ENCODE measurements at places on chromosomes 12 and 14.
A peak's percentile ranks its signal among the peaks of the same experiment; 100 is the strongest.

GRCh38 chr12:131103669-131104462 is 150.2 kb downstream of the ADGRD1 start:
- no peak for DNase-seq

- DNase-seq: no peak
Observed at GRCh38 chr14:58301416-58301815, 3.1 kb downstream of the ARID4A start.

- DNase-seq: peak; percentile 21
Observed at GRCh38 chr12:101209319-101210302, at the start of gene SLC5A8. TSS of gene SLC5A8 (minus strand) at chr12:101210238. CDS start at chr12:101209848, 390 bp downstream.

DNA sequence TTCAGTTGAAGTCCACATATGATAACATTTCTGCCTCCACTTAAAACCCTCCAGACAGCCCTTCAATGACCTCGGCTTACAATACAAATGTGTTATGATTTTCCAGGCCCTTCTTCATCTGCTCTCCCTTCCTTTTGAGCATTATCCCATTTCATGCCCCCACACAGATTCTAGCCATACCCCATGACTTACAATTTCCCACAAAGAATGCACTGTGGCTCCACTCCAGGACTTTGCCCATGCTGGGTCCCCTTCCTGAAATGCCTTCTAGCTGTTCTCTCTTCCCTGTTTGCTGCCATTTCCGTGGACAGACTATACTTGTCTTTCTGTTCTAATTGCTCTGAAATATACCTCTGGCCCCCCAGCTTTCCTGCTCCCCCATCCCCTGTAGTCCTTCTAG is 963.2 kb downstream of the DIO2 start:
- no peak for DNase-seq

DNA sequence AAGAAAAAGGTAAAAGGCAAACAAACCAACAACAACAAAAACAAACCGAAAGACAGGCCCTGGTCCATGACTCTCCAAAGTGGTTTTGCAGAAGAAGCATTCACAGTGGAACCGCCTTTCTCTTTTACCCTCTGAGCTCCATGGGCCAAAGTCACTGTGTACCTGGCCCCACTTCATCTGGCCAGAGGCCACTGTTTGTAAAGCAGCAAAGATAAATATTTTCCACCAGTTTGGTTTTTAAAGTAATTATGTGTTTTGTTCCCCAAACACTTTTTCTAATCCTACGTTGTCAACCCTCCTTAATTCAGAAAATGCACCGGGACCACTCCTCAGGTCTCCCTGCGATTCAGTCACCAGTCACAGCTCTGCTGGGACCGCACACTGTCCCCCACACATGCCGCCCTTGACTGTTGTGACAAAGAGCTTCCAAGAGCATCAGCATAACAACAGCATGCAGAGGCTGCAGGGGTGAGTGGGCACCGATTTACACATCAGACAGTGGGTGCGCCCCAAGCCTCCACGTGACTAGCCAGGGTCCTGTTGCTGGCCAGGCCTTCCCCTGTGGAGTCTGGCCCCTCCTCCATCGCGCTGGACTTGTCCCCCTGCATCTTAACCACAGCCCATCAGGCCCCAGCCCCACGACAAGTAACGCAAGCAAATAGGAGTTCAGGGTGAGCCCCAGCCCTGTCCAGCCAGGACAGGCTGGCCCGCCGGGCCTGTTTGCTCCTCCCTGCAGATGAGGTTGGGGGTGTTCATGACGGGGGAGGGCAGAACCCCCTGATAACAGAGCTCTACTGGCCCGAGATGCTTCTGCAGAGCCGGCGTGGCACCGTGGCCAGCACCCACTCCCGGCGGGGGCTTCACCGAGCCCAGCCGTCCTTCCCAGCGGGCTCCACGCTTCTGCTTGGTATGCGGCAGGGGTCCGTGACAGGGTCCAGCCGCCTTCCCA is 65.2 kb upstream of the DIO3 start:
- no peak for DNase-seq

DNA sequence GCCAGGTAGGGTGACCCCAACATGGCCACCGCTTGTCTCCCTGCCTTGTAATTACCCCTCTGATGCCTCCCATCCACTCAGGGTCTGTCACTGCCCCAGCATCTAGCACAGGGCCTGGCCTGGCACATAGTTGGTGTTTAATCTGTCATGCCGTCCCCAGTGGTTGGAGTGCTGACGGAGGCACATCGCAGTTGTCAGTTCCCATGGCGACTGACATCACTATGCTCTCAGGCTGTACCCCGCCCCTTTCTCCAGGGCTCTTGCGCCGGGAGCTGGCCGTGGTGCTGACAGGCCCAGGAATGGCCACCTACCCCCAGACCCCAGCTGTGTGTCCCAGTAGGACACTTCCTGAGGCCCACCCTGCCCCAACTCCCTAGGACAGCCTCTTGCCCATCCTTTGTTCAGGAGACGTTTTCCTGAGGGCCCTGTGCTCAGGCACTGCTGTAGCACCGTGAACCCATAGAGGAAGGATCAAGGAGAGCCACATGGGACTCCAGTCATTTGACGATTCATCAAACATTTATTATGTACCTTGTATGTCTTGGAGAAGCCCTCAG is 23.0 kb downstream of the FAM222A start:
- DNase-seq: no peak

- no peak for DNase-seq
Observed at GRCh38 chr12:68809190-68810026, 1.4 kb downstream of the MDM2 start.

DNA sequence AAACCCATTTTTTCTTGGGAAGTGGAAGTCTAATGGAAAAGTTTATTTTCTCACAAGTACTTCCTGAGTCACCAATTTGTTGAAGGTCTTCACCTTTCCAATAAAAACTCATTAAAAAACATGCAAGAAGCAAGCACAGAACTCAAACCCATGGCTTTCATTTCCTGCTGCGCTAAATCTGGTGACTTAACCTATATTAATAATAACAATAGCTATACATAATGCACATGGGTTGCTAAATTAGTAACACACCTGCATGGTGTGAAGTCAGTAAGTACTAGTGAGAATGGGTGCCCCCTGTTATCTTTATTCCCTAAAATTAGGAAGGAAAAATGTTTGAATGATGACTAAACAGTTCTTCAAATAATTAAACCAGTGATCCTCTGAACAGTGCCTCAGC is 52.3 kb downstream of the PPP2R5C start:
- DNase-seq: no peak

DNA sequence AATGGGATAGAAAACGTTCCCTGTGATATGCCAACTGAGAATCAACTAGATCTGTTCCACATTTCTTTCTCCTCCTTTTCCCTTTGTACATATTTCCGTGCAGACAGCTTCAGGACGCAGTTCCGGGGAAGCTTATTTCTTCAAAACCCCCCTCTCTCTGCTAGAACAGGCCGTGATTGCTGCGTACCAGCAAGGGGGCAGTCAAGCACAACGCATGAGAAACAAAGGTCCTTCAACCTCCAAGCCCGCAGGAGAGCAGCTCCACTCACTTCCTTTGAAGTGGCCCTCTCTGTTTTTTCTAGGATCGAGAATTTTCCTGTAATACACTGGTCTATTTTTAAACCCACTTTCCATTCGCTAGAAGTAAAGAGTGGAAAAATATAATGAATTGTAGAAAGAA is 80.8 kb downstream of the ZNF664 start:
- DNase-seq: peak; percentile 26

All from COR-L47 (cell line).